ENCODE measurements at places on chromosomes 7 and 10. TPM values are rescaled to one million over a fixed set of nuclear protein-coding genes. Genes with fewer than 3 reads are reported as not detected.
A peak's percentile ranks its signal among the peaks of the same experiment; 100 is the strongest.

DNA sequence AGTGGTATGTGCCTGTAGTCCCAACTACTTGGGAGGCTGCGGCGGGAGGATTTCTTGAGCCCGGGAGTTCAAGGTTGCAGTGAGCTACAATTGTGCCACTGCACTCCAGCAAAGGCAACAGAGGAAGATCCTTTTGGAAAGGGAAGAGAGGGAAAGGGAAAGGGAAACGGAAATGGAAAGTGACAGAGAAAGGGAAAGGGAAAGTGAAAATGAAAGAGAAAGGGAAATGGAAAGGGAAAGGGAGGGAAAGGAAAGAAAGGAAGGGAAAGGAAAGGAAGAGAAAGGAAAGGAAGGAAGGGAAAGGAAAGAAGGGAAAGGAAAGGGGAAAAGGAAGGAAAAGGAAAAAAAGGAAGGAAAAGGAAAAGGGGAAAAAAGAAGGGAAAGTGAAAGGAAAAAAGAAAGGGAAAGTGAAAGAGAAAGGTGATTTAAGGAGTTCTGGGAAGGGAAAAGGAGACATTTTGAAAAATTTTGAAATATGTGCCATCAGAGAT, 2.3 kb upstream of the ZC3HAV1 start:
- no peak for DNase-seq

- DNase-seq = no peak
Observed at GRCh38 chr10:33183655-33184054, 150.8 kb downstream of the NRP1 start.

The ZNF438 gene
- 2.3 TPM for total RNA-seq

- DNase-seq = no peak
Observed at GRCh38 chr7:17651863-17652385, 288.4 kb downstream of the SNX13 start.

DNA sequence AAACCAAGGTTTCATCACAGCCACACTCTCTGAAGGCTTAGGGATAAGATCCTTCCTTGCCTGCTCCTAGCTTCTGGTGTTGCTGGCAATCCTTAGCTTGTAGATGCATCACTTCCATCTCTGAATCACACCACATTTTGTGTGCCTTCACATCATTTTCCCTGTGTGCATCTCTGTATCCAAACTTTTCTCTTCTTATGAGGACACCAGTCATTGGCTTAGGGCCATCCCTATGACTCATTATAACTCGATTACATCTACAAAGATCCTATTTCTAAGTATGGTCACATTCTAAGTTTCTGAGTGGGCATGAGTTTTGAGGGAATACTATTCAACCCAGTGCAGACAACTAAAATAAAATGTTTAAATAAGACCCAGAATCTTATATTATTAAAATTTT, 121.7 kb downstream of the C7orf25 start:
- DNase-seq = no peak

The CCNY gene
- 33.7 TPM for total RNA-seq

- no peak for DNase-seq
Observed at GRCh38 chr10:89164080-89164479, 43.0 kb downstream of the CH25H start.

GRCh38 chr7:90246171-90246570, 1.2 kb downstream of the CFAP69 start:
- DNase-seq = peak; percentile 32

GRCh38 chr10:69123306-69123746, 652 bp upstream of the VPS26A start:
- peak; percentile 68 for DNase-seq

GRCh38 chr10:45180946-45181875, 134.2 kb downstream of the OR13A1 start:
- peak; percentile 6 for DNase-seq

DNA sequence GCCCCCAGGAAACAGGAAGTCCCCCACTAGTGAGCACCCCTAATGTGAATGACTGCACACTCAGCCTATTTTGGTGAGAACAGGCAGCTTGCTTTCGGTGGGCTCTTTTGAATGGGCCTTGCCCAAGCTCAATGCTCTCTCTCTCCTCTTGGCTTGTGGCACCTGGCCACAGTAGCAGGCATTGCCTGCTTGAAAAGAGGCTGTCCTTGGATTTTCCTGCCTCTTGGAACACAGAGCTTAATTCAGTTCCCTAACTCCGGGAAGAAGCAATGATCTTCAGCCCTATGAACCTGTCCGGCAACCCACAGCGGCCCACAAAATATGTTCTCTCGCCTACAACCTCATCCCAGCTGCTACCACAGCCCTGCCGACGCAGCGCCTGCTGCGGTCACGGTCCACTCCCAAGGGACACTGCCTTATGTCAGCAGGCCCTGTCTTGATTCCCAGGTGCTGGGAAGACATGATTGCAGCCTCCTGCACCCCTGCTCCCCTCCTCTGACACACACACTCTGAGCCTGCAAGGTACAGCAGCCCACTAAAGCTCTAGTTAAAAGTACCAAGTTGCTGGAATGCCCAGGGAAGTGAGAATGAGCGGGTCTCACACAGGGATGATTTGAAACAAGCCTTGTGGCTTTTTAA, 715.5 kb upstream of the GALNT17 start:
- no peak for DNase-seq

DNA sequence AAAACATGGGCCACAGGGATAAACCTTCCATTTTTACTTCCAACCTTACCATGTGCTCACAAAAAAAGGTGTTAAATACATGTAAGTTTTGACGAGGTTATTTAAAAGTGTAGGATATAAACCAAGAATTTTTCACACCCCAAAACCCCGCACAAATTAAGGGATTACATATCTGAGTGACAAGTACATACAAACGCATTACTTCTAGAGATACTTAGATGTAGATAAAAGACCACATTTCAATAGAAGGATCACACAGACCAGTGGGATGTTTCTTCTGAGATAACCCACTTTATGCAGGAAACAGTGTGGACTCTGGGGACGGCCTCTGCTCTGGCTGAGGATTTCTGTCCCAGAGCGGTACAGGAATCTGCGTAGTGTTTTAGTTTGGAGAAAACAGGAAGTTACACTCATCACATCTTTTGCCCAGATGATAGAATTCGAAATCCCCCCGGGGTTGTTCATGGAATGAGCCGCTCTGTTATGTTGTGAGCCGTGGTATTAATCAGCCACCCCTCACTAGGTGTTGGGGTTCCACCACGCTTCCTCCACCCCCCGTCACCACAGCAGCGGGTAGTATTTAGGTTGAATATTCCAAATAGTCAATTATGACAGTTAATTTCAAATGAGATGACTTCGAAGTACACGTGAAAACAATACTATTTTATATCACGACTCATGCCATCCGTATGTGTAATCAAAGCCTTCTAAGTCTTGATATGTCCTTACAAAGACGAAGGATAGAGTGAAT, 1.3 kb upstream of the CUL1 start:
- no peak for DNase-seq

The GSTO2 gene
- 20.6 TPM for total RNA-seq

DNA sequence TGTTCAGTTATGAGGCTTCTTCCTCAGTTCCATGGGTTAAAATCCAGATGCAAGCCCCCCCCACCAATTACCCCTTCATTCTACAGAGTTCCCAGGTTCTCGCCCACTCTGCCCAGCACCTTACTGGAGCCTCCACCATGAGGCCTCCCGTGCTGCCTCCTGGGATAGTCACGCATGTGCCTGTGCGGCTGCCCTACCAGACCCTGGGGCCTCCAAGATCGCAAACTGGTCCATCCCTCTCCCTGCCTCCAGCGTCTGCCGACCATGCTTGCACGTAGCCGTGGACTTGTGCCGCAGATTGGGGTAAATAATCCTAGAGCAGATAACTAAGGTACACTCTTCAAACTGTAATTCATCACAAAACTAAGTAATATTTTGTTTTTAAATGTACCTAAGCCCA, 611.2 kb downstream of the PTPRN2 start:
- no peak for DNase-seq

The PNLIPRP1 gene
- total RNA-seq = not detected

- DNase-seq = no peak
Observed at GRCh38 chr7:75663302-75663907, 75.3 kb downstream of the HIP1 start.

The UCMA gene
- not detected for total RNA-seq

DNA sequence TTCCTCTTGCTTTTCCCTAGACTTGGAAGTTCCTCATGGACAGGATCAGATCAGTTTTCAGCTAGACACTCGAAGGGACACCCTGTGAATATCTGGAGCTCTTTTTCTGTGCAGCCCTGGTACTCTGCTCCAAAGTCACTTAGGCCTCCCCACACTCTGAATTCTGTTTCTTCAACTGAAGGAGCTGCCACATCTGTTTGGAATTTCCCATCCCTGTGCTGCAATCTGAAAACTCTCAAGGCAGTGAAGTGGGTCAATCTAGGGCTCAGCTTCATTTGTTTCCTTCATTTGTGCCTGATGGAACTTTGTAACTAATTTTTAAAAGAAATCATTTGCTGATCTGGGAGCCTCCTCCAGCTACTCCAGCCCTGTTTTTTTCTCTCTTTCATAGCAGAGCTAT, 9.6 kb downstream of the EPC1 start:
- DNase-seq = no peak
